ENCODE measurements at places on chromosomes 12 and 14. TPM values are rescaled to one million over a fixed set of nuclear protein-coding genes. Genes with fewer than 3 reads are reported as not detected.

LYZ gene
- 70.9 TPM for total RNA-seq

PLA2G1B gene
- not detected for total RNA-seq

RFX4 gene
- total RNA-seq, result not detected

RAD9B gene
- 1.0 TPM for total RNA-seq

CFAP73 gene
- total RNA-seq, result 2.4 TPM

- no peak for DNase-seq
- no peak overlapping the region for H3K27ac ChIP-seq
- no peaks in the 10 kb centered on the region for H3K36me3 ChIP-seq
- no peaks in the 10 kb centered on the region for H3K4me1 ChIP-seq
Observed at GRCh38 chr12:100164153-100164704, 21.6 kb upstream of the BLTP3B start.

- no peaks in the 10 kb centered on the region for H3K36me3 ChIP-seq
- peaks cover 13% of the 10 kb centered on the region for H3K4me1 ChIP-seq
- no peak overlapping the region for H3K4me3 ChIP-seq
Observed at GRCh38 chr14:99320621-99321235, 48.7 kb upstream of the BCL11B start.

DNA sequence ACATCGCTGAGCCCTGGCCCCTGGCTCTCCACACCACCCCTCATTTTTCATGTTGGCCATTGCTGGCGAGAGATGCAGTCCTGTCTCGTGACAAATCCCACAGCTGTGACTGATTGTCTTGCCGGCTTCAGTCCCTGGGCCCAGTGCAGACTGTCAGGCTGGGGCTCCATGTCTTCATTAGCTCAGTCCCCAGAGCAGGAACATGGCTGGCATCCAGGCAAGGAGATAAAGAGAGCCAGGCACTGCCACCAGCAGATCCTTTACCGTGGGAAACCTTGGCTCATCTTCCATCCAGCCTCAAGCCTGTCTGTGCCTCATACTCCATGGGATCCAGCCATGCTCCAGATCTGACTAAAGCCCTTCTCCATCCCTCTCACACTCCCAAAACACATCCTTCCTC, 284.7 kb upstream of the FKBP4 start:
- no peaks in the 10 kb centered on the region for H3K4me1 ChIP-seq
- DNase-seq, result no peak
- H3K27me3 ChIP-seq, result no peaks in the 10 kb centered on the region
- no peak overlapping the region for H3K27ac ChIP-seq
- no peaks in the 10 kb centered on the region for H3K36me3 ChIP-seq

DNA sequence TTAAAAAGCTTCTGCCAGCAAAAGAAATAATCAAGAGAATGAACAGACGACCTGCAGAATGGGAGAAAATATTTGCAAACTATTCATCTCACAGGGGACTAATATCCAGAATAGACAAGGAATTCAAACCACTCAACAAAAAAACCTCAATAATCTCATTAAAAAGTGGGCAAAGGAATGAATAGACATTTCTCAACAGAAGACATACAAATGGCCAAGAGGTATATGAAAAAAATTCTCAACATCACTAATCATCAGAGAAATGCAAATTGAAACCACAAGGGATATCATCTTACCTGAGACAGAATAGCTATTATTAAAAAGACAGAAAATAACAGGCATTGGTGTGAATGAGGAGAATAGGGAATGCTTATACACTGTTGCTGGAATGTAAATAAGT, 270.0 kb downstream of the DACT1 start:
- H3K4me1 ChIP-seq, result no peaks in the 10 kb centered on the region
- H3K4me3 ChIP-seq, result no peak overlapping the region
- no peaks in the 10 kb centered on the region for H3K27me3 ChIP-seq
- H3K36me3 ChIP-seq, result no peaks in the 10 kb centered on the region
- DNase-seq, result no peak

- H3K36me3 ChIP-seq, result no peaks in the 10 kb centered on the region
- peak overlapping the region; percentile 52 for H3K4me3 ChIP-seq
- H3K4me1 ChIP-seq, result peaks cover 15% of the 10 kb centered on the region
- H3K27me3 ChIP-seq, result peaks cover 8% of the 10 kb centered on the region
Observed at GRCh38 chr14:79278798-79279644, 932.3 kb downstream of the DIO2 start.

DNA sequence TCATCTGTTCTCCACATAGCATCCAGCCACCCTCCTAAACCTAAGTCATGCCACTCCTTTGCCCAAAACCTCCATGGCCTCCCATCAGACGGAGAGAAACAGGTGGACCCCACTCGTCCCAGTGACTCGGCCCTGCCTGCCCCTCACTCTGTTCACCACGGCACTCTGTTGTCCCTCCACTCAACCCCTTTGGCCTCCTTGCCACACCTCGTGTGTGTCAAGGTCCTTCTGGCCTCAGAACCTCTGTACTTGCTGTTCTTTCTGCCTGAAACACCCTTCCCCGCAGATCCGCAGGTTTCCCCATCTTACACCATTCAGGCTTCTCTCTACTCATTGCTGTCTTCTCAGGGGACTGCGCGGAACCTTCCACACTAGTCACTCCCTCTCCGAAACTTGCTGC, 24.5 kb upstream of the ACTN1 start:
- H3K36me3 ChIP-seq, result no peaks in the 10 kb centered on the region
- no peak overlapping the region for H3K4me3 ChIP-seq
- DNase-seq, result no peak
- H3K4me1 ChIP-seq, result no peaks in the 10 kb centered on the region
- H3K27ac ChIP-seq, result no peak overlapping the region

DNA sequence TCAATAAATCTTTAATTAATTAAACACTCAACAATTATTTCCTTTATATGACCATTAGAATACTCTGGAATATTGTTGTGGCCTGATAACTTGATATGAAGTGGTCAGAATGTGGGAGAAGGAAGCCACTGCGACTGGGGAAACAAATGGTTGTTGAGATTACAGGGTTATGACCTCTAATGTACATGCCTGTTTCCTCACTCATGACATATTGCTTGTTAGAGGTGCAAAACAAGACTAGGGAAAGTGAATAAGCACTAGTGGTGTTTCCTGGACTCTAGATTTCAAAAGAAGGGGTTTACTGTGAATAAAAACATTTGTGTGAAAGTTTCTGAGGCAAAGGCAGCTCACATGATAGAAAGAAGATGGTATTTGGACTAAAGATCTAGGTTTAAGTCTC, 53.3 kb downstream of the STAB2 start:
- H3K36me3 ChIP-seq, result no peaks in the 10 kb centered on the region
- H3K4me1 ChIP-seq, result no peaks in the 10 kb centered on the region
- no peaks in the 10 kb centered on the region for H3K27me3 ChIP-seq
- DNase-seq, result no peak
- H3K27ac ChIP-seq, result no peak overlapping the region

DNA sequence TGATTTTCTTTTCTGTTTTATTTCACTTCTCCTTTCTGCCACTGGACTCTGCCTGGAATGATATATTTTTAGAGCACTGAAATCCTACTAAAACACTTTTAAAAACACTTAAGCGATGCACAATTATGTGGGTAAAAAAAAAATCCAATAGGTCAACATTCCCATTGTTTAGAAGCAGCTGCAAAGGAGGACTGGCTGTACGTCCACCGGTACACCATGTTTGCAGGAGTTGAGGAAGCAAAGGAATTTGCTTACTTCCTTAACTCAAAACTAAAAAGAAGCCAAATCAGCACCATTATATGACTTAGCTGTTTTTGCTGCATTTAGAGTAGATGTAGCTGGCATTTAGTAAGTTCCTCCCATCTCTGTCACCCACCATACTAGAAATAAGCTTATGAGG, 186.8 kb upstream of the TMTC1 start:
- H3K27me3 ChIP-seq, result no peaks in the 10 kb centered on the region
- H3K4me1 ChIP-seq, result no peaks in the 10 kb centered on the region
- no peak overlapping the region for H3K27ac ChIP-seq
- no peak for DNase-seq
- H3K36me3 ChIP-seq, result no peaks in the 10 kb centered on the region

Measured in kidney (tissue), 22 donors.